ENCODE measurements at places on chromosomes 2 and 18. TPM values are rescaled to one million over a fixed set of nuclear protein-coding genes. Genes with fewer than 3 reads are reported as not detected.

The APCDD1 gene
- not detected for total RNA-seq

The LRRTM4 gene
- total RNA-seq: not detected

The OR6B2 gene
- not detected for total RNA-seq

The MOGAT1 gene
- not detected for total RNA-seq

The UNC80 gene
- not detected for total RNA-seq

The KLHL30 gene
- 0.06 TPM for total RNA-seq

The C2orf80 gene
- total RNA-seq: not detected

The SIX2 gene
- total RNA-seq: 0.35 TPM

The LYG1 gene
- 2.0 TPM for total RNA-seq

The LYG2 gene
- not detected for total RNA-seq

The GDF7 gene
- 0.03 TPM for total RNA-seq

The FMNL2 gene
- total RNA-seq: 30.8 TPM

The LINC00305 gene
- not detected for total RNA-seq

The DPY30 gene
- 108 TPM for total RNA-seq

The TTL gene
- total RNA-seq: 41.6 TPM

The ECEL1 gene
- 0.37 TPM for total RNA-seq

The RAB27B gene
- 20.1 TPM for total RNA-seq

The GBX2 gene
- 3.7 TPM for total RNA-seq

The ABCB11 gene
- total RNA-seq: not detected

The GALNT5 gene
- 2.8 TPM for total RNA-seq

The FAM124B gene
- not detected for total RNA-seq

The MLPH gene
- total RNA-seq: 289 TPM

The SEH1L gene
- total RNA-seq: 26.1 TPM

The PELI1 gene
- total RNA-seq: 1.3 TPM

The INHA gene
- 0.20 TPM for total RNA-seq

The EPAS1 gene
- 93.0 TPM for total RNA-seq

The MC5R gene
- not detected for total RNA-seq

The GREB1L gene
- total RNA-seq: 2.3 TPM

The LCT gene
- total RNA-seq: 0.05 TPM

The RAX gene
- not detected for total RNA-seq

The IL1F10 gene
- total RNA-seq: not detected

The ANKRD30B gene
- total RNA-seq: not detected

The NEB gene
- total RNA-seq: 0.34 TPM

The RTN4 gene
- total RNA-seq: 481 TPM

The CD207 gene
- not detected for total RNA-seq

The FIGN gene
- 2.1 TPM for total RNA-seq

The ORMDL1 gene
- 45.3 TPM for total RNA-seq

The ALPI gene
- not detected for total RNA-seq

The PTPRM gene
- 35.0 TPM for total RNA-seq

The DNAH7 gene
- 0.76 TPM for total RNA-seq
